Left ventricle myocardium superior (tissue), 1 donor: ENCODE measurements at places on chromosomes 16 and 17.

DNA sequence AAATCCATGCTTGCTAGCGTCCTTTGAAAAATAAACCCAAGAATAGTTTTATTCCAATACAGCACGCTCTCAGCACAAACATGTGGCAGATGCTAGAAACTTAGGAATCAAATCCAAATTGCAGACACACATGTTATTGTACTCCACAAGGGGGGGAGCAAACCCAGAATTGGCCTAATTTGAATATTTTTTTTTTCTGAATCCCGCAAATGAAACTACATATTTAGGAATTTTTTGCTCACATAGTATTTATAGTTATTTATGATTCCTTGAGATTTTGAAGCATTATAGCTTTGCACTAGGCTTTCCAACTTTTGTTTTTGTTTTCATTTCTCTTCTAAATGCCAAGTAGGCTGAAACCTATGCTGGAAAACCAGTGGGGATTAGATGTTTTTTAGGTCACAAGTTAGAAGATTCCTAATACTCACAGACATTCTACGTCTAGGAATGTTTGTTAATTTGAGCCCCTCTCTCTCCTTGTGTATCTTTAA, 59.3 kb upstream of the CDH11 start:
- DNase-seq: no peak

- DNase-seq: no peak
Observed at GRCh38 chr17:40695874-40696472, 7.6 kb downstream of the KRT24 start.

GRCh38 chr17:21185061-21185460, 28.9 kb downstream of the TMEM11 start:
- DNase-seq: no peak

- peak; percentile 86 for DNase-seq
Observed at GRCh38 chr17:69607162-69607834, 192.8 kb downstream of the MAP2K6 start.

DNA sequence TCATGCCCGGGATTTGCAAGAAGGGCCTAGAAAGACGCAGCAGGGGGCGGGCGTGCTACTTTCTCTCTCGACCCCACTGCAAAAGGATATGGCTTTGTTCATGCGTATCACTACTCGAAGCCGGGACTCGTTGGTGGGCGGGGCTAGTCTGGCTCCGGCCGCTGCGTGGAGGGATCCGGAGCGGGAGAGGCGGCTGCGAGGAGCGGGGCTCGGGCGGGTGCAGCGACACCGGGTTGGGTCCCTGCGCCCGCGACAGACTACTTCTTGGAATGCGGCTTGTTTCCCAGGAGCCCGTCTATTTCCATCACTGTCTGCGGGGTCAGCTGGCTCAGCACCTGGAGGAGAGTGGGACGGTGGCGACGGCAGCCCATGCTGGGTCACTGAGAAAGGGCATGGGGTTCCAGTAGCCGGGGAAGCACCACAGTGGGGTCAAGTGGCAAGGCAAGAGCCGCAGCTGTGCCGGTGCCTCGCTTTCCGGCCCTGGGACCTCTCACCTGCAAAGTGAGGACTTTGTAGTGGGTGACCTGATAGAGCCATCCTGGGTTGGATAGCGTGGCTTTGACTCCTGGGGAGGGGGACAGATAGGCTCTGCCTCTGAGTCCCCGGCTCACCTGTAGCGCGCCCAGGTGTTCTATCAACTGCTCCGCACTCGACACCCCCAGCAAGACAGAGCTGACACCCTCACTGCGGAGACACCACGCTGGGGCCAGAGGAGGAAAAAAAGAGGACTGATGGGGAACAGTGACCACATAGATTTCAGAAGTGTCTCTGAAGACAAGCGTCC, 6.6 kb downstream of the KCNAB3 start:
- peak; percentile 90 for DNase-seq

DNA sequence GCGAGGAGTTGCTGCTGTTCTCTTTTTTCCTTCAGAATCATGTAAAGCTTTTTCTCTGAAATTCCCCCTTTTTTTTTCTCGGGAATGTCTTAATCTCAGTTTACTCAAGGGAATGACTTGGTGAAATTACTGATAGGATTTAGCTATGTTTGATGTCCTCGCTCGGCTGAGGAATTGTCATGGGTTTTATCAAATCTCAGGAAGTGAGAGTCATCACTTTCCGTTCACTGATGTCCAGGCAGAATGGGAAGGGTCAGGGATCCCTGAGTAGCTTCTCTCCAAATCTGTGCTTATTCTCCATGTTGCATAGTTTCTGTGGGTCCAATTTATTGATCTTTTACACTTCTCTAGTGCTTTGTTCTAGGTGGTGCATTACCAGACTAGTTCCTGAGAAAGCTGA, 6.3 kb downstream of the IGSF6 start:
- DNase-seq: no peak

DNA sequence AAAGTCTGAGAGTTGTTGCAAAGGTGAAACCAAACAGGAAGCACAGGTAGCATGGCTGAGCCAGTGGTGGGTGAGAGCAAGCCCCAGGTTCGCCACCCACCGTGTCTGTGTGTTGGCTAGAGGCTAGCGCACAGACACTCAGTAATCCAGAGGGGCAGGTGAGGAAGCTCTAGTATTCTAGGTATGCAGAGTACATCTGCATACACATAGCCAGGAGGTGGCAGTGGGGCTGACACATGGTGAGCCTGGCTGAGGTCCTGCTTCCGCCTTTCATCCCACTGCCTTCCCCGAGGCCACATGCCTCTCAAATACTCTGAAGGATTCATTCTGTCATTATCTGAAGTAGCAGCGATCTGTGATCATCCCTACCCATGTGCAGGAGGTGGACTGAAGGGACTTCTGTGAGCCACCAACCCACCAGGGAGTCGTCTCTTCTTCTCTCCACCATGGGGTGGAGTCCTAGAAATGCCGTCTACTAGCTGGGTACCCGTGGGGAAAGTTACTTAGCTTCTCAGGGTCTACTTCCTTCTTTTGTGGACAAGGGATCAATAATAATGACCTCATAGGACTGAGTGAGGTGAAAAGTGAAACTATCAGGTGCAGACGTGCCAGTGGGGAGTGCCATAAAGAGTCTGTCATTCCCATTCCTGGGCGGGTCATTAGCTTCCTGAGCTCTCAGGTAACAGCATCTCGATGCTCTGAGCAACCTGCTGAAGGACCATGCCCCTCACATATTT, 36.0 kb upstream of the ICAM2 start:
- no peak for DNase-seq

GRCh38 chr17:40124279-40125141, 2.7 kb downstream of the MSL1 start:
- DNase-seq: no peak

DNA sequence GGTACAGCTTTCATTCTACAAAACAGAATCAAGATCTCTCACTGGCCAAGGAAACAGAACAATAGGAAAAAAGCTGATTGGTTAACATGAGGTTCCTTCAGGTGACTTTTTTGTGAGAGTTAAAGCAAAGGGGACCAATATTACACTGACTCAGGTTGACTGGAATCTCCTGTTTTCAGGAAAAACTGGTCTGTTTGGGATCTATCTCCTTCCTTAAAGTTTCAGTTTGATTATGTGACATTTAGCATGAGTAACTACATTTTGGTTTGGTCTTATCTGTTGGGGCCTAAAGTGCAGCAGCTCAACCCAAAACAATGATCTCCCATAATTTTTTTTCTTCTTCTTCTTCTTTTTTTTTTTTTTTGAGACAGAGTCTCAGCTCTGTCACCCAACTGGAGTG, 9.7 kb downstream of the NUPR1 start:
- no peak for DNase-seq

GRCh38 chr16:50121278-50121677, 31.8 kb upstream of the TENT4B start:
- DNase-seq: no peak

DNA sequence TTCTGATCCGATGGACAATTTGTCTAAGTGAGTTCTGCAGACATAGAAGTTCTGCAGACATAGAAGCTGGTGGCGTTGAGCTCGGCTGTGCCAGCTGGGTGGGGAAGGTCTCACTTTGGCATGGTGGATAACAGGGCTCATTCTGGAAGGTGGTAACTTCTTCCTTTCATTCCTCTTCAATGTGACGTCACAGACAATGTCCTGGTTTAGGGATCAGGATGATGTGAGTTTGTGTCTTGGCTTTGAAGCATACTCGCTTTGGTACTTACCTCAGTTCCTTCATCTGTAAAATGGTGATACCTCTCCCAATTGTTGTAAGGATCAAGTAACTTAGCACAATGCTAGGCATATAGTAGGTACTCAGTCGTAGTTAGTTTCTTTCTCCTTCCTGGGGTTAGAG, 408.8 kb upstream of the ASIC2 start:
- DNase-seq: no peak

DNA sequence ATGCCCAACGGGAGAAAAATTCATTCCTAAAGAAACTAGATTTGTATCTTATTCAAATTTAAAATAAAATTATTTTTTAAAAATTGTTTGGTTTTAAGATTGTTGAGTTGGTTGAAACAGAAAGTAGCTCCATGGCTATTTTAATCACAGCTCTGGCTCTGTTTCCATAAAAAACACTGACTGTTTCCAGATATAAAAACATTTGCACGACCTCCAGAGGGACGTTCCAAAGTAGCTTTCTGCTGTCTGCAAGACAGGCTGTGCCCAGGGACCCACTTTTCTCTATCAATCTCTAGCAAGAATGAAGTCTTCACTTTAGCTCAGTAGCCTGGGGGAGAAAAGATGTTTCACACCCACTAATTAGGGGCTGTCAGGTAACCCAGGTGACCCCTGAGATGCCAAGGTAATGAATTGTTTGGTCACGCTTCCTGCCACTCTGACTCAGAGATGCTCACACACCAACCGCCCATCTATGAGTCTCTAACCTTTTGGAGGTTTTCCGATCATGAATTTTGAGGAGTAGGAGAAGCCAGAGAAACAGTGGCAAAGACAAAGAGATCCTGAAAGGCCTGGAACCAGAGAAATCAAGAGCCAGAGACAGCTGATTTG, 220.1 kb upstream of the SOX9 start:
- no peak for DNase-seq

- DNase-seq: peak; percentile 64
Observed at GRCh38 chr17:57288040-57288772, 31.9 kb downstream of the MSI2 start.

DNA sequence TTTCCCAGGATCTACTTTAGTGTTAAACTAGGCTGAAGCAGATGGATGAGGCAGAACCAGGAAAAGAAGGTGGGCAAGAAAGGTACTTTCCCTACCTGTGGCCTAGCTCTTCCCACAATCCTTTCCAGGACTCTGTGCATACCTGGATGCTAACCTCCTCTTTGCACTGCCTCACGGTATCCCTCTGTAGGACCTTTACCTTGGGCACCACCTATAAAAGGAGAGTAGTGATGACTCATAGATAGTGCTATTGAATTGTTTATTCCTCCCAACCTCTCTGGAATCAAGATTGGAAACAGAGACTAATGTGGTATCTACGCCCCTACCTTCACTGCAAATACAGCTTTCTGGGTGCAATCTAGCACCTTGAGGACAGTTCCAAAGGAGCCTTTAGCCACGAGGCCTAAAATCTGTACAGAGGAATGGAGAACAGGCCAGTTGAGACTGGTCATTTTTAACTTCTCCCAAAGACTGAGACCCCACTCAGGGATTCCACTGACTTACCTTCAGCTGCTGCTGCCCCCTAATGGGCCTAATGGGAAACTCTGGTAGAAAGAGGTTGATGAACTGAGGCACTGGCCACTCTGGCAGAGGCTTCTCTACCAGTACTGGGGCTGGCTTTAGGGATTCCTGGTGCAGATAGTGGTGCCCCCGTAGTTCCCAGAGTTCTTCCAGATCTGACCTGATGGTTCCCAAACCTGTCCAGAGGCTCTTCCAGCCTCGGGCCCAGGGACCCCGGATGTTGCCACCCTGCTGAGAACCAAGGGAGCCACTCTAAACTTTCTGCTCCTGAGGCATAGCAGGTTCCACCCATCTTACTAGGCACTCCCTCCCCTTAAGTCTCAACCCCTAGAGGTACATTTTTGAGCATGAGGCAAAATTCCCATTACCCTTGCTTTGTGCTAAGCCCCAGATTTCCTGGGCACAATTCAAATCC, 781 bp downstream of the RSKR start:
- DNase-seq: no peak

GRCh38 chr17:72215928-72216327, 95.1 kb downstream of the SOX9 start:
- no peak for DNase-seq

DNA sequence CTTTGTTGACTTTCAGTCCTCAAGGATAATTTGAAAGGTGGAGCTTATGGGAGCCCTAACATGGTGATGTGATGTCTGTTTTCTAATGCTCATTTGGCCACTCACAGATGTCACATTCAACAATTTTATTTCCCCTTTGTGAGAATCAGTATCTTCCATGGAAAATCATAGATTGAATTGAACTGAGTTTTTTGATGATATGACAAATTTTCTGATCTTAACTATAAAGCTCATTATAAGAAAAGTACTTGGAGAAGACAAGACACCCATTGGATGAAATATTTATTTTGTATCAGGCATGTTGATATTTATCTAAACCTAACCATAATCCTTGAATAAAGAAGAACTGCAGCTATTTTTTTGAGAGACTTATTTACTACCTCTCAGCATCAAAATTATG, 824.6 kb upstream of the GOT2 start:
- no peak for DNase-seq

DNA sequence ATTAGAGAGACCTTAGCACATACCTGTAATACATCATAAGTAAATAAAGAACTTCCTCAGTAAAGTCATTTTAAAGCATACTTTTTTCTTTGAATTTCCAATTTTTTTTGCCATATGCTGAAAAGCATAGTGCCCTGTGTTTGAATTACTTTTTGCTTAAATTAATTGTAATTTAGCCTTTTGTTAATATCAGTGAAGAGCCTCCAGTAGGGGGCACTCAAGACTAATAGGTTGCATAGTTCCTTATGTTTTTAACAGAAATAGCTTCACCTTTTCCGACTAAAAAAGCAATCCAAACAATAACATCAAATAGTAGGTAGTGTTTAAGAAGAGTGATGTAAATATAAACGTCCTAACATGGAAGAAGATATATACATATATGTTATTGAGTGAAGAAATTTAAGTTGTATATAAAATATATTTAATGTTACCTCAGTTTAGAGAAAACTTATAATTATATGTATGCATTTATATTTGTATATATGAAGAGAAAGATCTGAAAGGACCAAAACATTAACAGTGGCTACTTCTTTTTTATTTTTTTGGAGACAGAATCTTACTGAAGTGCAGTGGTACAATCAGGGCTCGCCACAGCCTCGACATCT, 18.6 kb downstream of the RAD51C start:
- DNase-seq: no peak

DNA sequence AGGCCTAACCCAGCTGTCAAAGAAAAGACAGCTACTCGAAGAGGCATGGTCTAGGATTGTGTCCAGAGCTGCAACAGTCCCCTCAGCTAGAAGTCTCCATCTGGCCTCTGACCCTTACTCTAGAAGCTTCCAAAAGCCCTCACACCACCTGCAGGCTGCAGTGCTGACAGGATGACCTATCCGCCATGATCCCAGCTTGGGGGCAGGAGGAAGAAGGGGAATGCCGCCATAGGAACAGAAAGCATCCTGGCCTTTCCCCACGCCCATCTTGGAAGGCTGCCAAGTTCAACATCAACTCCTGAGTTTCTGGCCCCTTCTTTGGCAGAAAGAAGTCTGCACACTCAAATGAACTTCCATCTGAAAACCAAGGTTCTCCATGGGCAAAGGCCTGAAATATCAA, 3.1 kb upstream of the KRT36 start:
- no peak for DNase-seq

- DNase-seq: no peak
Observed at GRCh38 chr17:44024853-44025252, 10.1 kb upstream of the TMEM101 start.

- DNase-seq: no peak
Observed at GRCh38 chr16:85104821-85105391, 7.4 kb downstream of the CIBAR2 start.
